Astrocyte of the spinal cord (primary cell): ENCODE measurements at places on chromosomes 11 and 22.

DNA sequence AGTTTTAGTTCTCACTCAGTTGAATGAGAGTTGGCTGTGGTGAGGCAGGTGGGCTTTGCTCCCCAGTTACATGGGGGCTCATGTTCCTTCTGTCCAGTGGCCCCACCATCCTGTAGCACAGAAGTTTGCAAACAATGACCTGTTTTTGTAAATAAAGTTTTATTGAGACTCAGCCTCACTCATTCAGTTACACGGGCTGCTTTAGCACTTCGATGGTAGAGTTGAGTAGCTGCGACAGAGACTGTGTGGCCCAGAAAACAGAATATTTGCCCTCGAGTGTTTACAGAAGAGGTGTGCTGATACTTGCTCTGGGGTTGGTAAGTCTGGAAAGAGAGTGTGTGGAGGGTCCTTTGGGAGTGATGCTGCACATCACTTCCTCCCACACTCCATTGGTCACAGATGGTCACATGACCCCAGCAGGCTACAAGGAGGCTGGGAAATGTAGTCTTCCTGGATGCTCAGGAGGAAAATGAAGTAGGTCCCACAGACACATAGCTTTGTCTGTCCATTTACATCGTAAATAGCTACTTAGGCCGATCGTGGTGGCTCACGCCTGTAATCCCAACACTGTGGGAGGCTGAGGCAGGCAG lies 34.6 kb downstream of the IFT27 start:
- no peak for DNase-seq

DNA sequence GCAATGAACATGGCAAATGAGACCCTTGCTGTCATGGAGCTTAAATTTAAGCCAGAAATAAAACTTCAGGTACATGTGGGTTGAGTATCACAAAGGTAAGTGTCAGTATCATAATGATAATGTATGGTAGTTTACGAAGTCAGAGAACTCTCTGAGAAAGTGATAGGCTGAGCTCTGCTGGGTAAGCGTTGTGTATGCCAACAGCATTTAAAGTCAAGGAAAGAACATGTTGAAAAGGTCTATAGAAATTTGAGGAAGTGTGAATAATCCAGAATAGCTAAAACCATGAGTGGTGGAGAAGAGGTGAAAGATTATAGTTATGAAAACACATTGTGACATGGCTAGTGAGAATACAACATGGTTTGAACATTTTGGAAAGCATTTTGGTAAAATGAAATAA lies 17.4 kb upstream of the CTSC start:
- DNase-seq = no peak

- no peak for DNase-seq
Observed at GRCh38 chr11:76714493-76714892, 43.9 kb upstream of the LRRC32 start.

DNA sequence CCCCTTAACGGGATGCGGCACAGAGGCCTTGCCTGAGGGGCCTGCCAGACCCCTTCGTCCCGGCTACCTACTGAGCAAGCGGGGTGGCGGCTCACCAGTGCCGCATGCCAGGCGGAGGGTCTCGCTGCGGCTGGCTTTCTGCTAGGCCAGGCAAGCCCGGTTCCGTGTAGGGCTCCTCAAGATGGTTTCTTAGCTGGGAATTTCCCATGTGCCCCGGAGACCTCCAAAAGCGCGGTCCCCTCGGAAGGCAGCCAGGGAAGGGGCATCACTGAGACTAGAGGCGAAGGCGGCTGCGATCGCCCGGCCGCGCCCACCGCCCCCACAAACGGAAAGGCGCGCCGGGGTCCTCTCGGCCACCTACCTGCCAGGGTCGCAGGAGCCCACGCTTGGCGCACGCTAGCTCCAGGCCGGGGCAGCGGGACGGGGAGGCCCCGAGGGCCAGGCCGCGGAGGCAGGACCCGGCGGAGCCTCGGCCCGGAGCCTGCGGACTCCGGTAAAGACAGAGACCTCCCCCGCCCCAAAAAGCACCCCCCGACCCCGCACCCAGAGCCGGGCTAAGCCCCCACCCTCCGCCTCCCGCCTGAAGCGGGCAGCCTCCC lies 23.8 kb downstream of the MICAL3 start:
- DNase-seq = no peak

DNA sequence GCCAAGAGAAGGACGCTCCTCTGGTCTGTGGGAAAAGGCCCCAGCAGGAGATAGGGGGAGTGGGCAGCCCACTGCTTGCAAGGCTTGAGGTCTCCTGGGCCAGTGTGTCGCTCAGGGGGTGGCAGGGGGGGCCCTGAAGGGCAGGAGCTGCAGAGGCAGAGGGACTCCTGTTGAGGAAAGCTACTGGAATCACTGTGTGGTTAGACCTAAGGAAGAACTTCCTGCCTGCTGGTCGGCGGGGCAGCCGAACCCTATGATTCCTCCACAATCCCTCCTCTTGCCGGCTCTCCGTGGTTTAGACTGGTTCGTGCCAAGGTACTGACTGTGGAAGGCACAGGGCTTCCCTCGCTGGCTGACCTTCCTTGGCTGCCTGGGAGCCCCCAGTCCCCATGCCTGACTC lies 6.2 kb downstream of the GP1BB start:
- DNase-seq = no peak

DNA sequence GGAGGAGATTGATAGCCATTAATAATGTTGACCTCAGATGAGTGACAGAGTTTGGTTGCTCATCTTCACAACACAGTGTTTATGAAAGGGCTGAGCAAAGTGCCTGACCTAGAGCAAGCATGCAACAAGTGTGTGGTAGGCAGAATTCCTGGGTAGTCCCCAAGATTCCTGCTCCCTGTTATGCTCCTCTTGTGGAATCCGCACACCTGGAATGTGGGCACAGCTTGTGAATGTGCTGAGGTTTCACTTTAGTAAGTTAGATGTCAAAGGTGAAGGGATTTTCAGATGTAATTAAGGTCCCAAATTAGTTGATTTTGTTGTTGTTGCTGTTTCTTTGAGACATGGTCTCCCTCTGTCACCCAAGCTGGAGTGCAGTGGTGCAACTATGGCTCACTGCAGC lies 20.7 kb upstream of the SPON1 start:
- DNase-seq = no peak

- peak; percentile 10 for DNase-seq
Observed at GRCh38 chr11:125603207-125603606, 10.6 kb downstream of the STT3A start.

DNA sequence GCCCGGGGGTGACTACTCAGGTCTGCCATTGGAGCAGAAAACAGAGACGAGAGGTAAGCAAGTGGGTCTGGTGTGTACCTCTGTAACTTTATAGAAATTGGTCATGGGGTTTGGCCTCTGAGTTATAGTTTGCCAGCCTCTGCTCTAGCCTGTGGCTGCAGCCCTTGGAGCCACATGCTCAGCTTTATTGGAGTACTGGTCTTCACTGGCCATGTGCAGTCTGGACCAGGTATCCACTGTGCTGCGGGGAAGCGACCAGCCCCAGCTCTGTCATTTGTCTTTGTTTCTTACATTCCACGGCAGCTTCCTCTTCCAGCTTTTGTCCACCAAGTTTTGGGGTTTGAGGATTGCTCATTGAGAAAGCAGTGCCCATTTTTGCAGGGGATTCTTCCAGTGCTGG lies 453.4 kb downstream of the TBC1D22A start:
- DNase-seq = no peak

GRCh38 chr11:80596291-80596810 lies 1155.5 kb upstream of the TENM4 start:
- no peak for DNase-seq

- no peak for DNase-seq
Observed at GRCh38 chr11:13076961-13077360, 67.8 kb downstream of the RASSF10 start.

- DNase-seq = peak; percentile 58
Observed at GRCh38 chr11:34890812-34891211, 25.4 kb downstream of the APIP start.

- no peak for DNase-seq
Observed at GRCh38 chr11:124339396-124340141, 19.6 kb upstream of the OR8D2 start.

DNA sequence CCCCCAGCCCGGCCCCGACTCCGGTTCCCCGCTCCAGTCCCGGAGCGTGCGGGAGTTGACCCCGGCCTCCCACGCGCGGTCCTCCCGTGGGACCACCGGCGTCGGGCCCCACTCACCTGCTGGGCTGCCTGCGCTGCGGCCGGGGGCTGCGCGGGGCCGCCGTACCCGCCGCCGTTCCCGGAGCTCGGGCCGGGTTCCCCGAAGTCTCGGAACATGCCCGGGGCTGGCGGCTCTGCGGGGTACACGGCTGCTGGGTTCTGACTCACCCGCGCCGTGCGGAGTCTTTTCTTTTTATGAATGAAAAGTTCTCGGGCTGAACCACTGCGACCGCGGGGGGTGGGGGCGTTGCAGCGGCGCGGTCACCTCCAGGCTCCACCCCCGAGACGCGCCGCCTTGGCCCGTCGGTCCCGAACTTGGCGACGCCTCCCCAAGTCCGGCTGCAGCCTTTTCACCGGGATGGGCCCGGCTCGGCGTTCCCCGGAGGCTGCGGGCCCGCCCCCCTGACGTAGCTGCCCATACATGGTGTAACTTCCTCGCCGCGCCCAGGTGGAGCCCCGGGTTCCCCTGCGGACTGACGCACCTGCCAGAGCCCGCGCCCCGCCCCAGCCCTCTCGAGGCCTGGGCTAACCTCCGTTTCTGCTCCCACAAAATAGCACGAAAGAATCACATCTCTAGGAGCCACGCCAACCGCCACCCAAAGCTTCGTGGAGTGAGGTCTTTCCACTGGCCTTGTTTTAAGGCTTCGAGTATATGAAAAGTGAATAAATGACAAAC lies at the start of gene FOSL1:
Gene FOSL1 (minus strand): TSS at position 264 of the 774 bp plus-strand sequence. CDS start 49 bp downstream, at position 215.
- DNase-seq = peak; percentile 98

- no peak for DNase-seq
Observed at GRCh38 chr11:43908683-43909082, 28.1 kb downstream of the ALKBH3 start.

- no peak for DNase-seq
Observed at GRCh38 chr11:119019996-119020395, 1.4 kb downstream of the TRAPPC4 start.

- no peak for DNase-seq
Observed at GRCh38 chr11:69312453-69313404, 18.8 kb downstream of the MYEOV start.

DNA sequence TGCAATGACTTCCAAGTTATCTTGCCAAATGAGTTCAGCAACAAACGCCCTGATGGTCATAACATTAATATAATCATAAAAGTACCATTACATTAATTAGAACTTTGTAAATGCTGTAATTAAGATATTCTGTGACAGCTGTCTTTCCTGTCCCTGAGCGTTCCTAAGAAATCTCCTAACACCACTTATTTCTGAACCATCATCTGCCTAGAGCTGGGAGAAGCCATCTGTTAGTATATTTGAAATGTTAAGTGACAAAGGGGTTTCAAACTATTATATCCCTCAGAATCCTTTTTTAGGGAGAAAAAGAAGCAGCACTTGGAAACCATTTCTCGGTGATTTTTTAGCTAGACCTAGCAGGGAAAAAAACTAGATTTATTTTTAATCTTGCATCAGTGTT lies 657.5 kb downstream of the FAM181B start:
- no peak for DNase-seq
